GM03348 (cell line): ENCODE measurements at places on chromosomes 3 and 15.

- no peak for DNase-seq
These were observed 187.4 kb upstream of the STAC start for GRCh38 chr3:36192901-36193300.

DNA sequence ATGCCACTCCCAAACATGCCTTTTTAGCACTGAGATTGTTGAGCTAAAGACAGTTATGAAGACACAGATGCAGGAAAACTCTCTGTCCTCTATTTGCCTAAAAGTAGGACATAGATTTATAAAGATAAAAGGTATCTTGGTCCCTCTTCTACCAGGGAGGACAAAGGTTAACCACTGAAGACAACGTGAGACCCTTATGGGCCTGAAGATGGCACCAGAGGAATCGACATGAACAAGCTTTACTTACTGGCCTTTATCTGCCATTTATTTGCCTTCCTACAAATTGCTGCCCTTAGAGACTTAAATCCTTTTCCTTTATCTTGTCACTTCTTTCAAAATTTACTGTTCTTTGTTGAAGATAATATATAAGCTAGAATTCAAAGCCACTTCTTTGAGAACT, 109.7 kb upstream of the FAM3D start:
- no peak for DNase-seq

DNA sequence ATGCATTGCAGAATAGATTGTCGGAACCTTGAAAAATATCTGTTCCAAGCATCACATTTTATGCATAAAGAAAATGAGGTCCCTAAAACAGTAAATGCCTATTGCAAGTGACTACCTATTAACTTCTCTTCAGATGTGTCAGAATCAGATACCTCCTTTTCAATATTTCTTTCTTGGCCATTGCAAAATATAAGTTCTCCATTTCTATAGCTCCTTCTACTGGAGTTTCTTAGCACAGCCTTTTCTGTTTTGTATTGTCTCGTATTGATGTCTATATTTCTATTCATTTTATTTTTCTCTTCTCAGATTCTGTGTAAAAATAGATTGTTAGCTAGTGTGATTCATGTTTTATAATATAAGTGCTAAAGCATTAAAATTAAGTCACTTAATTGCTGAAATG, 63.4 kb downstream of the PPARG start:
- no peak for DNase-seq

- DNase-seq = no peak
These were observed 133.7 kb downstream of the CHCHD6 start for GRCh38 chr3:126837773-126838172.

- peak; percentile 80 for DNase-seq
These were observed 53.1 kb downstream of the TGFBR2 start for GRCh38 chr3:30659270-30660130.

DNA sequence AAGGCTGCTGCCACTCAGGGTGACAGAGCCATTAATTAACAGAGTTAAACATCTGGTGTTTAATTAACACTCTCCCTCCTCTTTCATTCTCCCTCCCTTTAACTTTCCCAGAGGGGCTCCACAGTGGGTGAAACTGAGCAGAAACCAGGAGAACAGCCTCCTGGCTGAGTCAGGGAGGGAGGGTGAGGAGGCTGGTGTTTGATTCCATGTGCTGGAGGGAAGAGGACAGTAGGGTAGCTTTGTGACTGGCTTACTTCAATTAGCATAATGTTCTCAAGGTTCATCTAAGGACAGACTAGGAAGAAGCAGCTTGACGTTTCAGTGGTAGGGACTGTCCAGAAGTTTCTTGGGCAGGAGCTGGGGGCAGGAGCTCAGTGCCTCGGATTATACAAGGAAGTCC, 62.8 kb downstream of the SEMA5B start:
- DNase-seq = no peak

DNA sequence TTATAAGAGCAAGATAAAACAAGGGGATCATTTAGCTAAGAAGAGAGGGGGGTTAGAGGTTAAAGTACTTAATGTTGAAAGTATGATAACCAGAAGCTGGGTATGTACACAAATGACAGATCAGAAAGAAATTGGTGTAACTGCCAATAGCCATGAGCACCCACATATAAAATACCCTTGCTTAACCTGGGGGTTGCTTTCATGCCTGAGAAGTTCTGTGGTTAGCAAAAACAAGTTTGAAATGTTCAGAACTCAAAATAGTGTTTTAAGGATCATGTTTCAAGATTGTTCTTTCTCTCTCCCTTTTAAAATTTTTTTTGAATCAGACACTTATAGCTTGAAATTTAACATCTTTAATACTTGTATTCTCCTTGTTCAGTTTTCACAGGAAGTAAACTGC, 321.4 kb upstream of the GBE1 start:
- DNase-seq = peak; percentile 6
